Effector CD8-positive, alpha-beta T cell (primary cell): ENCODE measurements at places on chromosomes 6 and 20.
A peak's percentile ranks its signal among the peaks of the same experiment; 100 is the strongest.

GRCh38 chr20:1440024-1440423, 26.6 kb downstream of the NSFL1C start:
- no peak for DNase-seq

GRCh38 chr6:139115989-139116758, 18.7 kb upstream of the HECA start:
- DNase-seq: no peak

GRCh38 chr20:13260650-13261279, 39.7 kb downstream of the ISM1 start:
- DNase-seq: no peak

- no peak for DNase-seq
Measured at GRCh38 chr6:40485300-40485699, 101.9 kb downstream of the LRFN2 start.

DNA sequence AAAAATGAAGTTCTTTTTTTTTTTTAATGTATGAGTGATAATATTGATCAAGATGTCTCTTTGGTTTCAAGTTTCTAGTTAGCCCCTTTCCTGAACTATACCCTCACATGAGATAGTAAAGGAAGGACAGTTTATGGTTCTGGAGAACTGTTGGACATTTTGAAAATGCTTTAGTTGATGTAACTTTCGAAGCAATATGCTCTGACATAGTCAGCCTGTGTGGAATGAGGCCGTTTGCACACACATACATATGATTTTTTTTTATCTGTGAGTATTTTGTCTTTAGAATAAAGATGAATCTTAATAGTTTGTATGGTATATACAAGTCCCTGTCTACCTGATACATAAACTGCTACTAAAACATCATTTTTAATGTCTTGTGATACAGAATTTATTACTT, 177.0 kb downstream of the ARID1B start:
- no peak for DNase-seq

- no peak for DNase-seq
Measured at GRCh38 chr6:15887491-15888461, 224.9 kb upstream of the DTNBP1 start.

GRCh38 chr6:37486121-37486839, 13.4 kb downstream of the CCDC167 start:
- DNase-seq: no peak

DNA sequence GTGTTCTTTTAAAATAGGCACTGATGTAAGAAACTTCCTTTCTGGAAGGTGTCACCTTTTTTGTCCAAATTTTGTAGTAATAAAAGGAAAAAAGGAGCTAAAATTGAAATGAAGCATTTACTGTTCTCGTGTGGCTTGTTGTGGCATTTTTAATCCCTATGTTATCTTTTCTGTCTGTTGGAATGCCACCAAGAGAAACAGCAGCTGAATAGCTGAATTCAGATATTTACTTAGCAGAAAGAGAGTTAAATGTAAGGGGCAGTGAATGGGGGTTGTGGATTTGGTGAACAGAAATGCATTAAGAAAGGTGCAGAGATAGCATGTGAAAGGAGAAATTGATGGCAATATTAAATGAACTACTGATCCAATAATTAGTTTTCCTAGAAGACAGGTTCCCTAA, 573.6 kb upstream of the EPHA7 start:
- DNase-seq: no peak

DNA sequence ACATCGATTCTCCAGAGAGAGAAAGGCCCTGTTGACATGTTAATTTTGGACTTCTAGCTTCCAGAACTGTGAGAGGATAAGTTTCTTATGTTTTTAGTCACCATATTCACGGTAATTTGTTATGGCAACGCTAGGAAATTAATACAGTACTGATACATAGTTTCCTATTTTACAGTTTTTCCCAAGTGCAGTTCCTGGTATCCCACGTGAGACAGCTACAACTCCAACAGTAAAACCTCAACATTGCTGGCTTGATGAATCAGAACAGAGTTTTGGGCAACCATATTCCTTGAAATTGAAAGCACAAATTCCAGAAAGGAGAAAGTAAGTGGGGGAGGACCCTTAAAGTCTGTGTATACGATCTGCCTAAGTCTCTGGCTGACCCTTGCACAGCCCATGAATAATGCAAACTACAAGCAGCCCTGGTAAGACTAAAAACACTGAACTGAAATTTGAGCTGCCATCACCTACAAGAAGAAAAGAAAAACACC, 505.1 kb upstream of the NRSN1 start:
- no peak for DNase-seq

- no peak for DNase-seq
Measured at GRCh38 chr6:16240589-16241320, 2.4 kb downstream of the GMPR start.

GRCh38 chr20:53899351-53900167, 170.8 kb downstream of the BCAS1 start:
- peak; percentile 20 for DNase-seq

- DNase-seq: no peak
Measured at GRCh38 chr6:169520104-169520503, 181.7 kb downstream of the WDR27 start.

GRCh38 chr6:41801380-41801779, 13.9 kb downstream of the TOMM6 start:
- no peak for DNase-seq

DNA sequence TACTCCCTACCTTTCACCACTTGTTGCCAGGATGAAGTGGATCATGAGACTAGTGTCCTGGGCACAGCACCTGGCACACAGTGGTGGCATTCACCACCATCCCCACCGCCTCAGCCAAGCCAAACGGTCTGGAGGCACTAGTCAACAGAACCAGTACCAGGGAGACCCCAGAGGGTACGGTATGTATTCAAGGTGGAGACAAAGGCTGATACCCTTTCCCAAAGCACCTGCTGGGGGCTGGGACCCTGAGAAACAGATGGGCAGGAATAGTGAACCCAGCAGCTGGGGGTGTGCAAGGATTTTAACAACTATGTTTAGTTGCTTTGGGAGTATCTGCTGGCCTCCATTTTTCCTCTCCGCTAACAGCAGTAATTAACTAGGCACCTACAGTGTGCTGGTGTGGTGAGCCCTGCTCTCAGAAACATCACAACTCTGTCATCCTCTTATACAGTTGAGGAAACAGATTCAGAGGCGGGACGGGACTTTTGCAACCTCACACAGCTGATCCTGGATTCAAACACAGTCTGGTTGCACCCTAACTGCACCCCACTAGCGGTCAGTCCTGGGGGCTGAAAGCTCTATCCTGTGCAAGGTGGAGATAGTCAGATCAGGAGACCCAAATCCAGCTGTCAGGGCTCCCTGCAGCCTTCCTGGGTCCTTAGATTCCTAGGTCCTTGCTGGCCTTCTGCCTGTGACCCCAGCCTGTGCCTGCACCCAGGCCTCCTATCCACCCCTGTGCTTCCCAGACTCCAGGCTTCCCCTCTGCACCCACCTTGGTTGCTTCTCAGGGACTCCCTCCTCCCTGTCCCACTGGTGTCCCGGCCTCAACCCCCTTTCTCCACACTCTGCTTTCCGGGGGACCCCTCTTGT, 1.2 kb downstream of the SNTA1 start:
- no peak for DNase-seq

GRCh38 chr6:149246691-149247384, 70.7 kb upstream of the TAB2 start:
- DNase-seq: no peak

- DNase-seq: no peak
Measured at GRCh38 chr6:3109761-3110160, 8.8 kb upstream of the BPHL start.

DNA sequence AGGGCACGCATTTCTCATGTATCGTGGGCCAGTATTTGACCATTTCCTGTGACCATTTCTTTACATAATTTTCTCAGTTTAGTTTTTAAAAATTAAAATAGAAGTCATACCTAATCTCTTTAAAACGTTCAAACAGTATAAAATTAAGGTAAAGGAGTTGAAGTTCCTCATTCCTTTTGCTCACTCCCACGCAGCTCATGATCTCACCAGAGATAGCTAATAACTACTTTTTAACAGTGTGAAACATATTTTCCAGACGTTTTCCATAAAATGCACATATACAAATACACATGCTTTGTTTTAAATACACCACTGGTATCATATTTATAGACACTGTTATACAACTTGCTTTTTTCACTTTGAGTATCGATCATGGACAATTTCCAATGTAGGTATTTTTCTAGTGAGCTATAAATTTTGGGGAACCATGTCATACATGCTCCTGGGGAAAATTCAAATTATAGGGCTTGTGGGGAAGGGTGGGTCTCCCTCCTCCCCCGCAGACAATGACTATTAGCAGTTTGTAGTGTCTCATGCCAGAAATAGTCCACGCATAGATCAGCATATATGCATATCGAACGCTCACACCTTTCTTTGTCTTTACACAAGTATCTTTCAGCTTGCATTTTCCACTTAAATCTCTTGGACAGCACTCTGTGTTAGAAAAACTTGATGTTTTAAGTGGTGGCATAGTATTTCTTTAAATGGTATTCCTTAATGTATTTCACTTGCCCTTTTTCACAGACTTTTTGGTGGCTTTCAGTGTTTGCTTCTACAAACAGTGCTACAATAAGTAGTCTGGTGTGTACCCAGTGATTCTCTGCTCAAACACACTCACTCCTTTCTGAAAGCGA, 145.5 kb upstream of the ZNF217 start:
- DNase-seq: no peak

GRCh38 chr6:149054559-149055194, 262.8 kb upstream of the TAB2 start:
- DNase-seq: no peak

- no peak for DNase-seq
Measured at GRCh38 chr20:58697201-58697866, 4.7 kb downstream of the NPEPL1 start.

- DNase-seq: no peak
Measured at GRCh38 chr6:170113141-170113540, 177.7 kb downstream of the DLL1 start.

GRCh38 chr6:33426590-33427511, 7.0 kb downstream of the SYNGAP1 start:
- peak; percentile 49 for DNase-seq

DNA sequence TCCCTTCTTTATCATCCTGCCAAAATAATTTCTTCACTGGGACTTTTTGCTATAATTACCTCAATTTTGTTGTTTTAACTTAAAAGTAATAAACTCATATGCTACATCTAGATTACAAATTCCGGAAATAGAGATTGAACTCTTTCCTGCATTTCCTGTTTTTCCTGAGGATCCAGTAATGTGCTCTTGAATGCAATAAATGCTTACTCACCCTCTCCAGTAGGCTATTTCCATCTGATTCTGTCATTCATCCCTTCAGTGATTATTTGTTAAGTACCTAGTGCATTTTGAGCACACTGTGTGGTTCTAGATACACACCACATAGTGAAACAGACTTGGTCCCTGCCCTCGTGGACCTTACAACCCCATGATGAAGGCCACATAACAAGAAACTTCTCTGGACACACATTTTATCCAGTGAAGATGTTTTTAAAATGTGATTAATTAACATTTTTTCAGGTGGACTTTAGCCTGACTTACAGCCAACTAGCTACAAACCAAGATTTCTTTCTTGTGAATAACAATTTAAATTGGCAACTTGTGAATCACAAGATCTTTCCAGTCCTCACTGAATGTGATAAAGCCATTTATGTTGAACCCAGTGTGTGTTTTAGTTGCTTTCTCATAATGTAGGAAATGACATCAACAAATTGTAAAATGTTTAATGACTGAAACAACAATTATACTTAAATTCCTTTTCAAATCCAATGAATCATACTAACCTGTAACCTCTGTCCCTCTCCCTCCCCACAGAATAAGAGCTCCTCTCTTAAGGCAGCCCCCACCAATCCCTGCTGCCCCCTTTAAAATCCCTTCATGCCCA, 272.3 kb downstream of the KHDC1L start:
- no peak for DNase-seq

DNA sequence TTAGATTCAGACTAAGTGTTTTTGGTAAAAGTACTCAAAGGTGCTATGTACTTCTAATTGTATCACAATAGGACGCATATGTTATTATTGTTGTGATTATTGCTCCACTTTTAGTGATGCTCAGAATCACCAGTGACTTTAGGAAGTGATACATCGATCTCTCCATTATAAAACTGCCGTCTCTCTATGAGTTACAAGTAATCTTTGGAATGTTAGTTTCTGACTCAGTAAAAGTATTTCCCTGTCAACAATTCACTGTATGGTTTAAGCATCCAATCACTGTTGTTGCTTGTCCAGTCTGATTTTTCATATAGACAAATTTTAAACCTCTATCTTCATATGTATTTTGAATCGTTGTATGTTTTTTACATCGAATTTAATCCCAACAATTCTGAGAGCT, 9.4 kb downstream of the DCBLD1 start:
- DNase-seq: no peak

DNA sequence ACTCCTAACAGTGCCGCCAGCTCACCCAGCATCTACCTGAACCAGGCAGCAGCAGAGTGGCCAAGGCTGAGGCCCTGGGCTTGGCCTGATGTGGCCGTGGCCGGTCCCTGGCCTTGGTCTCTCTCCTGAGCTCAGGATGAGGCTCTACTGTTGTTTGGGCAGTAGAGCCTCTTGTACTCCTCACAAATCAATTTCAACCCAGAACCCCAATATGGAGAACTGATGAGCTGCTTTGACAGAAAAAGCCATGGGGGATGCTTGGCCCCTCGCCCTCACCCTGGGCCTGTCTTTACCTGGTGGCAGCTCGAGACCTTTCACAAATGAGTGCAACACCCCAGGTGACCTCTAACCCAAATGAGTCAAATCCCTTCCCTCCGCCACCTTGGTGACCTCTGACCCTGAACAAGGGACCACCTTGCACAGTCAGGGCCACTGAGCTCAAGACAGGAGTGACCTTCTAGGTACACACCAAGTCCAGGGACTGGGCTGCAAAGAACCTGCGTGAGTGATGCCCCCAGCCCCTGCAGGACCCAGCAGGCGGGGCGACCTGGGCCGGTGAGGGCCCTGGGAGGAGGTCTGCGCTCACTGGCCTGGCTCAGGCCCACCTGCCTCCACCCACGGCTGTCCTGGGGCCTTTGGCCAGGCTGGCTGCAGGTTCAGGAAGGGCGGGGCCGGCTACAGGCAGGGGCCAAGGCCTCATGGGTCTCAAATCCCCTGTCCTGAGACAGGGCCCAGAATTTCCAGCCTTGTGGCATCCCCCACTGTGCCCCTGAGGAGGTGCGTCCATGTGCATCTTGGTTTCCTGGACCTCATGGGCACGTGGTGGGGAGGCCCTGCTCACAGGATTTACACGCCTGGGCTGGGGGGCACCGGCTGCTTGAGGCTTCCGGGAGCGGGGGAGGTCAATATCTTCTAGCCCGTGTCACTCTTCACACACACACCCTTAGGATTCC, 30.2 kb downstream of the PSMG4 start:
- no peak for DNase-seq

- DNase-seq: no peak
Measured at GRCh38 chr20:47778398-47779354, 6.6 kb downstream of the SULF2 start.

- no peak for DNase-seq
Measured at GRCh38 chr20:63939061-63939935, 16.9 kb downstream of the UCKL1 start.
